ENCODE measurements at places on chromosomes 11 and 22.

DNA sequence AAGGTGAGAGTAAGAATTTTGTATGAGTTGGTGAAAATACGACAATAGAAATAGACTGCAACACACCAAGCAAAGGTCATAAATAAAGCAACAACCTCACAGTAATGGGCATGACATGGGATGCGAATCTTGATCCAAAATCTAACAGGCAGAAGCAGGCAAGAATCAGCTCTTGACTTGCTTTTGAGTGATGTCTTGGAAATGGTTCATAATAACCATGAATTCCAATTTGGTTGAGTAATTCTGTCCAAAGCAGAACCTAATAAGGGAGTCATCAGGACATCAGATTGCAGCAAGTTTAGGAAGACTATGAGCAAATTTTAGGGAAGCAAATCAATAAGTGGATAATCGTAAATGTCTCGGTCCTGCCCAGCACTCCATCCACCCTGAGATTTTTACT, 224.0 kb upstream of the ISX start:
- no peak for DNase-seq

DNA sequence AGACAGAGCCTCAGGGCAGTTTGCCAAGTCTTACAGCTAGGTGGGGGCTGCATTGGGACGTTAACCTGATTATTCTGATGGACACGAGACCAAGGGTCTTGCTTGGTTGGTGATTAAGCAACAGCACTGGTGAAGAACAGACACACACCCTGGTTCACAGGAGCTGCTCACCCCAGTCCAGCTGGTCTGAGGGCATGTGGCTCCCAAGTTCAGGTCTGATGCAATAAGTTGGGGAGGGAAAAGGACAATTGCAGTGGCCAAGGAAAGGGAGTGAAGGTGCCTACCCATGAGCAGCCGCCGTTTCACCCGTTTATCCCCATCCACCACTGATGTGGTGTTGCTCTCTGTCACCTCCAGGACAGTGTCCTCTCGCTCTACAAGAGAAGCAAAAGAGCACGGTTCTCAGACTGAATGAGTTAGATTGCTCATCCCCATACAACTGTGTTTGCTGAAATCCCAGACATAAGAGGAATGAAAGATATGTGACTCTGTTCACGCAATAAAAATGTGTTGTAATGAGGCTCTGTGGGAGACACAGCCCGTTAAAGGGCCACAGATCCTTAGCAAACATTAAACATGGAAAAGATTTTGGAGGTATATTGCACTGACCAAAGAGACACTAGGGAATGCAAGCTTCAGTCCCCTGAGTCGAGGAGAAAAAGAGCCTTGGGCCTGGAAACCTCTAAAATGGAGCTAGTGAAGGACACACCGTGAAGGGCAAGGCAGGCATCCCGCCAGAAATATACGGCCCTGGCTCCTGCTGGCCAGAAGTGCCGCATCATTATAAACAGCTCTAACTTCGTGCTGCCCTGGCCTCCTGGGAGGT, 25.6 kb downstream of the SCUBE2 start:
- DNase-seq = no peak

- DNase-seq = no peak
These were observed 122.1 kb upstream of the VPREB1 start for GRCh38 chr22:22122348-22123117.

DNA sequence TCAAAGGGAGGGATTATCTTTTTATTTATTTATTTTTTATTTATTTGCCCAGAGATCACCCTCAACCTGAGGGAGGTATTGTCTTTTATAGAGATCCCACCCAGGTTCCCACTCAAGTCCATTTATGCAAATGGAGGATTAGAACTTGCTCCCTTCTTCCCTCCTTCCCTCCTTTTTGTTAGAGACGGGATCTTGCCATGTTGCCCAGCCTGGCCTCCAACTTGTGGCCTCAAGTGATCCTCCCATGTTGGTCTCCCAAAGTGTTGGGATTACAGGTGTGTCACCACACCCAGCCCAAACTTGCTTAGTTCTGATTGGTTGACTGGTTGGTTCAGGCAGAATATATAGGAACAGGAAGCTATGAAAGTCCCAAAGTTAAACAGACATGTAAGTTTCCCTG, 51.9 kb downstream of the HIPK3 start:
- no peak for DNase-seq

DNA sequence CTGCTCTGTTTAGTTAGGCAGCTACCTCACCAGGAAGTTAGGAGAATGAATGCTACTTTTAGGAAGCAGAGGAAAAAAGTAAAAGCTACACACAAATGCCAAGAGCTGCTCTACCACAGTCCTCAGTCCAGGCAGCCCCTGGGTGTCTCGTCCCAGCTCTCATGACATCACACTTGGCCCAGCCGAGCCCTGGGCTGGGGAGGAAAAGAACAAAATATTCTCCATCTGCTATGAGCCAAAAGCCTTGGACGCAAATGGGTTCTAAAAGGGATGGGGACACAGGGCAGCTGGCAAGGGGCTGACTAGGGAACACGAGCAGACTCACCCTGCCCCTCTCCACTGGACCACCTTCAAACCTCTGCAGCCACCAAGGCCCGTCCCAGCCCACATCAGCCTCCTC, 26.1 kb downstream of the TMEM184B start:
- no peak for DNase-seq

GRCh38 chr11:9990221-9990973, 303.6 kb downstream of the SBF2 start:
- no peak for DNase-seq

DNA sequence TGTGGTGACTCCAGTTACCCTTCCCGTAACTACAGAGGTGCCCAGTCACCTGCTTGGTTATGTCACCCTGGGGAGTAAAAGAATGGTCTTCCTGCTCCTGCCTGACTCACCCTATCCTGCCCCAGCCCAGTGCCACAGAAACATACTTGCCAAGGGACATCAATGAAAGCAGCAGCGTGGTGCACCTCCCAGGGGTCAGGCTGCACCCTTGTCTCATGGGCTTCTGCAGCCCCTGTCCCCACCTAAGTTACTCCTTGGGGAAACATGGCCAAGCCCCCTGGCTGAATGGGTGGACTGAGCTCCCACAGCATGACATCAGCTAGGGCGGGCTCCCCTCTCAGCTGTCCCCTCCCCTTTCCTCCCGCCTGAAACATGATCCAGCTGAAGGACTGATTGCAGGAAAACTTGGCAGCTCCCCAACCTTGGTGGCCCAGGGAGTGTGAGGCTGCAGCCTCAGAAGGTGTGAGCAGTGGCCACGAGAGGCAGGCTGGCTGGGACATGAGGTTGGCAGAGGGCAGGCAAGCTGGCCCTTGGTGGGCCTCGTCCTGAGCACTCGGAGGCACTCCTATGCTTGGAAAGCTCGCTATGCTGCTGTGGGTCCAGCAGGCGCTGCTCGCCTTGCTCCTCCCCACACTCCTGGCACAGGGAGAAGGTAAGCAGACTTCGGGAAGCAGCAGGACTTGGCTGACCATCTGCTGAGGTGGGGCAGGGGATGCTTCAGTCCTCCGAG, at the start of gene HTR3A:
TSS of gene HTR3A (plus strand) at position 368 of the 730 bp plus-strand sequence. CDS start at position 586, 218 bp downstream.
- DNase-seq = no peak

DNA sequence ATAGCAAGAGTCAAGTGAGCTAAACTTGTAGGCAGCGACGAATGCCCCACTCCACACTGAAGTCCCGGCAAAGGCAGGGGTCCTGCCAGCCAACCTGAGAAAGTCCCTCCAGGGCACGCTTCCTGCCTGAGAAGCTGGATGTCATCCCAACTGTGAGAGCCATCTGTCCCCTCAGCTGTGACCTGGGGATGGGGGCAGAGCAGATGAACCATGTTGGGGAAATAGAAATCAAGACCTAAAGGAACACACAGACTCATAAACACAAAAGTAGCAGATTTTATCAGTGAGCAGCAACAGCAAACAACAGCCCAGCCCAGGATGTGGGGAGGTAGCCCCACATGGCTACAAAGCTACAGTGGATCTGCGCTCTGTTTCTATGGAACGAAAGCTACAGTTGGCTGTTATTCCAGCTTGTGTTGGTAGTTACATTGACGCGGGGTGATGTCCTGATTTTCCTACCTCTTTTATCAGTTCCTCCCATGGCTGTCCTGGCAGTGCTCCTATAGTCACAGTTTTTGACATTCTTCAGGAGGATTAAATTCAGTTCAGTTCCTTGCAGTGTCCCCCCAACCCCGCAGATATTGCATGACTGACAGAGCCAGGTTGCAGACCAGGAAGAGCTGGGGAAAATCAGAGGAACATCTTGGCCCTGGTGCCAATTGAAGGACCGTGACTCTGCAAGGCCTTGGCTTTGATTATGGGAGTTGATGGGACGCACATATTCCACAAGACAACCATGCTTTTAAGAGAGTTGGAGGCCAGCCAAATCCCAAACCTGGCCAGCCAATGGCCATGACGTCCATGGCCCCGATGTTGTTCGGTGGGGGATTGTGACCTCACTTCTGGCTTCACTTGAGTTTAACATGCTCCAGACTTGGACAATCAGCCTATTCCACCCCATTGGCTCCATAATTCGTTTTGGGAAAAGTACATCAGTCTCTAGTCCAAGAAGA, 14.6 kb downstream of the MRGPRD start:
- DNase-seq = no peak

DNA sequence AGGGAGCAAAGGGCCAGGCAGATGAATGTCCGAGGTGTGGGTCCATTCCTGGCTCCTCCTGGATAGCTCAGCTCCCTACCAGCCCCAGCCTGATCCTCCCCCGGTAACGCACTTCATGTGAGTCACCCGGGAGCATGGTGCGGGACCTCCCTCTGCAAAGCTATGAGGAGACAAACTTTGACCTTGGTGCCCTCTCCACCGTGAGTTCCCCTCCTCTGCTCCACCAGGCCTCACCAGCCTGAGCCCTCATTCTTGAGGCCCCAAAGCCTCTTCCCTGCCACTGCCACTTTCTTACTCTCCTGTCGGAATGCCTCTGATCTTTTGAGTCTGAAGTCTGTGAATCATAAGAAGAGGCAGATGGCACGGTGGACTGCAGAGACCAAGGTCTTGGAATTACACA, 37.4 kb upstream of the CD82 start:
- no peak for DNase-seq

DNA sequence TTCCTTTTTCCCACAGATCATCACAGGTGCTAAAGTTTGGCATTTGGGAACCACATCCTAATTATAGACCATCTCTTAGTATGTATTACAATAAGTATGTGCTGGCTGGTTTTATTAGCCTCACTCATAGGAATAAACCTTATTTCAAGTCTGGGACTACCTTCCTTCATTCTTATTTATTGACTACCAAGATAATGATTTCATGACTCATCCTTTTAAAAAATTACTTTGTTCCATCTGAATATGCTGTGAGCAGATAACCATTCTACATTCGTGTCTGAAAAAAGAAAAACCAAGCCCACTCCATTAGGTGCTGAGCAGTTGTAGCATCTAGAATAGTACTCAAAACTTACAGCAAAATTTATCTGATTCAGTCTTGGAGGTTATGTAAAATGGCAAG, 12.3 kb downstream of the TNRC6B start:
- no peak for DNase-seq

GRCh38 chr22:40363059-40363458, 7.3 kb upstream of the SGSM3 start:
- no peak for DNase-seq

- no peak for DNase-seq
These were observed at the start of gene OR52E8 for GRCh38 chr11:5857590-5857989. Gene OR52E8 (minus strand): TSS chr11:5857690. CDS start chr11:5857690, 0 bp downstream.

Data from activated gamma-delta T cell treated with Interleukin-2 at 50 U/mL for 16 hours (primary cell).